ENCODE measurements at places on chromosomes 2 and 18. TPM values are rescaled to one million over a fixed set of nuclear protein-coding genes. Genes with fewer than 3 reads are reported as not detected.

DNA sequence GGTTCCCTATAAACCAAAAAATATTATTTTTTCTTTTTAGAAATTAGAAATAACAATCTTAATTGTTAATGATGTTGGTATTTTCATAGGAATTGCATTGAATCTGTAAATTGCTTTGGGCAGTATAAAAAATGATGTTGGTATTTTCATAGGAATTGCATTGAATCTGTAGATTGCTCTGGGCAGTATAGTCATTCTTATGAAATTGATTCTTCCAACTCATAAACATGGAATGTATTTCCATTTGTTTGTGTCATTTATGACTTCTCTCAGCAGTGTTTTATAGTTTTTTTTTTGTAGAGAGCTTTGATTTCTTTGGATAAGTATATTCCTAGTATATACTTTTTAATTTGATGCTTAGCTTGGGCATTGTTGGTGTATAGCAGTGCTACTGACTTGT is 82.0 kb upstream of the NT5C1B start:
- H3K27me3 ChIP-seq = no peaks in the 10 kb centered on the region
- H3K36me3 ChIP-seq = no peaks in the 10 kb centered on the region
- H3K4me1 ChIP-seq = no peaks in the 10 kb centered on the region

GRCh38 chr2:197307933-197308521 is 2.6 kb downstream of the ANKRD44 start:
- H3K27me3 ChIP-seq = no peaks in the 10 kb centered on the region
- no peak for DNase-seq
- H3K4me1 ChIP-seq = peaks cover 64% of the 10 kb centered on the region
- no peaks in the 10 kb centered on the region for H3K36me3 ChIP-seq

DNA sequence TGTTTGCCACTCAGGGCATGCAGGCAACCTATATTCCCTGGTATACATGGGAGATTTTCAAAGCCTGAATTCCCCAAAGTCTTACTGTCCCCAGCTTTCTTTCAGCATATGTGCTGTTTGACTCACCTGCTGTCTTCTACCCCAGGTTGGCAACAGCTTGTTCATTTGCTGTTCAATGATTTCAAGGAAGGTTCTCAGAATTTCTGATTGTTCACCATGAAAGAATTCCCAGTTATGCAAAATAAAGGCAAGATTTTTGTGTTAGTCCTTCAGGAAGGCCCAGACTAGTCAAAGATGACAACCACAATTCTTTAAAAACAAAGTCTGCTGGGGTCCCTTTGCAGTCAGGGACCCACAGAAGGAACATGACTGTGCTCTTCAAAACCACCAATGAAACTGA is 1057.8 kb upstream of the CDH2 start:
- DNase-seq = no peak
- no peaks in the 10 kb centered on the region for H3K4me1 ChIP-seq
- H3K27me3 ChIP-seq = no peaks in the 10 kb centered on the region
- H3K36me3 ChIP-seq = no peaks in the 10 kb centered on the region
- no peak overlapping the region for H3K4me3 ChIP-seq
- no peak overlapping the region for H3K27ac ChIP-seq

- no peak overlapping the region for H3K27ac ChIP-seq
- no peaks in the 10 kb centered on the region for H3K36me3 ChIP-seq
- DNase-seq = no peak
Measured at GRCh38 chr2:191226196-191226595, 19.0 kb upstream of the MYO1B start.

DNA sequence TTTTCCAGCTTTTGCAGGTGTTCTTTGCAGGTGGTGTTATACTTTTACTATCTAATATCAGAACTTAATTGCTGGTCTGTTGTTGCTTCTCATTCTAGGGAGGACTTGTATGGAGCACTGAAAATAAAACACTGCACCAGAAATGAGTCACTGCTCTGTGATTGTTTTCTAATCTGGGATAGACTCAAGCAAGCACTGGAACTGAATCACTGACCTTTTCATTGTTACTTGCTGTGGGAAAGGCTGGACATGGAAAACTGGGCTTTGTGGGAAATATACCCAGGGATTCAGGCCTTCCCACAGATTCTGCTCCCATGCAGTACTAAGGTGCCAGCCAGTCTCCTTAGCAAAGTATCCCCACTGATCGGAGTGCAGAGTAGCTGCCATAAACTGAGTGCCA is 470.0 kb upstream of the GCFC2 start:
- H3K27me3 ChIP-seq = no peaks in the 10 kb centered on the region

- H3K4me1 ChIP-seq = peaks cover 39% of the 10 kb centered on the region
- H3K36me3 ChIP-seq = peaks cover 6% of the 10 kb centered on the region
- no peak for DNase-seq
- H3K27me3 ChIP-seq = no peaks in the 10 kb centered on the region
- no peak overlapping the region for H3K27ac ChIP-seq
Measured at GRCh38 chr2:134934641-134935040, 16.0 kb downstream of the CCNT2 start.

- no peak overlapping the region for H3K4me3 ChIP-seq
- no peaks in the 10 kb centered on the region for H3K36me3 ChIP-seq
- DNase-seq = no peak
- no peak overlapping the region for H3K27ac ChIP-seq
- H3K4me1 ChIP-seq = no peaks in the 10 kb centered on the region
Measured at GRCh38 chr2:235026649-235027557, 75.1 kb downstream of the SH3BP4 start.

DNA sequence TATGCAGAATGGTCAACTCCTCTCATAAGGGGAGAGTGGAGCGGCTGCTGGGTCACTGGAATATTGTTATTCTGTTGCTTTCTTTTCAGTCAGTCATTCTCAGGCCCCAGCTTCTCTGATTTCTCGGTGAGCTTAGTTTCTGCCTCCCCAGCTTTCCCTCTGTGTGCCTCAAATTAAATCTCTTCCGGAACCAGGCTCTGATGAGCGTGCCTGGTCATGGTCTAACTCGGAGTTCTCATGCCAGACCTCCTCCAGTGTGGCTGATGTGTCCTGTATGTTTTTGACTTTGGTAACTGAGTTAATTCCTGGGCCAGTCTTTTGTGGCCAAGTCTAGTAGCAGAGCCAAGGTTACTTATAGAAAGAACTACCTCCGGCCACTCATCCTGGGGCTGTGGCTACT is 4.9 kb upstream of the STK11IP start:
- no peaks in the 10 kb centered on the region for H3K27me3 ChIP-seq
- no peak overlapping the region for H3K27ac ChIP-seq
- no peak overlapping the region for H3K4me3 ChIP-seq
- peaks cover 7% of the 10 kb centered on the region for H3K4me1 ChIP-seq

GRCh38 chr2:85259101-85259590 is 68.6 kb downstream of the TGOLN2 start:
- no peaks in the 10 kb centered on the region for H3K36me3 ChIP-seq
- H3K27ac ChIP-seq = no peak overlapping the region
- H3K27me3 ChIP-seq = no peaks in the 10 kb centered on the region
- no peaks in the 10 kb centered on the region for H3K4me1 ChIP-seq

DNA sequence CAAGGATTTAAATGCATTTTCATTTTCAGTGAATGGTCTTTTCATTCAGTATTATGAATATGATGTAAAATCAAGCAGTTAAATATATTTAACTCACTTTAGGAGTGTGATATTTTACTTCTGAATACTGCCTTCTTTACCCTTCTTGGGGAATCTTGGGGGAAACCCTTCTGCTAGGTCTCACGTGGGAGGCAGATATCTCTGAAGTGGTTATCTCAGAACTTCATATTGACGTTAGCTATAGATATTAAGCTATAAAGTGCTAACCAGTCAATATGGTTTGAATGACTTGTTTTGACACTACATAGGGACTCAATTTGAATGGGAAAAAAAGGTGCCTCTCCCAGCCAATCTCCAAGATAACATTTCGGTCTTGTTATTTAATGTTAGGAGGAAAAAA is 9.8 kb downstream of the REL start:
- no peak overlapping the region for H3K27ac ChIP-seq
- DNase-seq = peak; percentile 34
- no peaks in the 10 kb centered on the region for H3K27me3 ChIP-seq
- H3K4me3 ChIP-seq = no peak overlapping the region
- peaks cover 21% of the 10 kb centered on the region for H3K4me1 ChIP-seq
- H3K36me3 ChIP-seq = peaks cover 17% of the 10 kb centered on the region

- no peak overlapping the region for H3K4me3 ChIP-seq
- H3K4me1 ChIP-seq = no peaks in the 10 kb centered on the region
- no peaks in the 10 kb centered on the region for H3K36me3 ChIP-seq
- no peak overlapping the region for H3K27ac ChIP-seq
- no peaks in the 10 kb centered on the region for H3K27me3 ChIP-seq
Measured at GRCh38 chr2:85173909-85174308, 40.7 kb downstream of the TCF7L1 start.

DNA sequence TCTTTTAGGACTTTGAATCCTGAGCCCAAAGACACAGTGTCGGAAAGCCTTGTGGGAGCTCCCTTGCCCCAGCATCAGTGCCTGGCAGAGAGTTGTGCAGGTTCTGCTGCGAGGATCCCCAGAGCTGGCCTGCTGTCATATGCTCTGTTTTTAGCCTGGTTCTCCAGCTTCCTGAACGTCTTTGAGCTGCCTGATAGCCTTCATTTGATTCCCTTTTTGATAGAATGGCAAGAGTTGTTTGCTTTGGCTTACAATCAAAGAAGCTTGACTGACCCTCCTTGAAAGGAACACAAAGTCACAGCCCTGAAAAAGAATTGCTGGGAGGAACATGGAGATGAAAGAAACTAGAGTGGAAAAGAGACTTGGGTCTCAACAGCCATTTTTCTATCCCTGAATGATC is 95.4 kb downstream of the C1QL2 start:
- H3K4me1 ChIP-seq = no peaks in the 10 kb centered on the region
- H3K4me3 ChIP-seq = no peak overlapping the region
- no peak overlapping the region for H3K27ac ChIP-seq
- no peaks in the 10 kb centered on the region for H3K27me3 ChIP-seq
- no peaks in the 10 kb centered on the region for H3K36me3 ChIP-seq

The TGFA gene
- 0.42 TPM for total RNA-seq

The ADCY3 gene
- 95.4 TPM for total RNA-seq

The IL37 gene
- total RNA-seq = not detected

The NEUROD1 gene
- not detected for total RNA-seq

The FAM110C gene
- 0.48 TPM for total RNA-seq

The TFPI gene
- total RNA-seq = not detected

The CPS1 gene
- total RNA-seq = 2.0 TPM

The CRYBA2 gene
- total RNA-seq = not detected

The TLX2 gene
- total RNA-seq = 0.60 TPM

The MRPL44 gene
- 42.6 TPM for total RNA-seq
